Substantia nigra (tissue), 51 donors: ENCODE measurements at places on chromosomes 11 and 22.

- no peak for DNase-seq
Observed at GRCh38 chr22:24827296-24827695, 21.3 kb downstream of the SGSM1 start.

GRCh38 chr11:125454047-125454446 is 42.0 kb downstream of the FEZ1 start:
- DNase-seq = no peak

- DNase-seq = no peak
Observed at GRCh38 chr11:44575288-44575672, 9.8 kb downstream of the CD82 start.

- no peak for DNase-seq
Observed at GRCh38 chr22:46654927-46655595, 34.9 kb downstream of the GRAMD4 start.

DNA sequence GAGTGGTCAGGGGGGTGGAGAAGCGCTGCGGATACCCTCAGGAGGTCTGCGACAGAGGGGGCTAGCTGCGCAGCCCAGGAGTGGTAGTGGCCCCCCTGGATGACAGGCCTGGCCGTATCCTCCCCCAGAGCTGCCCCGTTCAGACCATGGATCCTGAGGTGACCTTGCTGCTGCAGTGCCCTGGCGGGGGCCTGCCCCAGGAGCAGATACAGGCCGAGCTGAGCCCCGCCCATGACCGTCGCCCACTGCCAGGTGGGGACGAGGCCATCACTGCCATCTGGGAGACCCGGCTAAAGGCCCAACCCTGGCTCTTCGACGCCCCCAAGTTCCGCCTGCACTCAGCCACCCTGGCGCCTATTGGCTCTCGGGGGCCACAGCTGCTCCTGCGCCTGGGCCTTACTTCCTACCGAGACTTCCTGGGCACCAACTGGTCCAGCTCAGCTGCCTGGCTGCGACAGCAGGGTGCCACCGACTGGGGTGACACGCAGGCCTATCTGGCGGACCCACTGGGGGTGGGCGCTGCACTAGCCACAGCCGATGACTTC is 505 bp downstream of the NUDT22 start:
- DNase-seq = no peak

- DNase-seq = no peak
Observed at GRCh38 chr11:1653541-1654387, 24.2 kb downstream of the KRTAP5-5 start.

- no peak for DNase-seq
Observed at GRCh38 chr11:47383071-47383470, 4.7 kb upstream of the SPI1 start.

DNA sequence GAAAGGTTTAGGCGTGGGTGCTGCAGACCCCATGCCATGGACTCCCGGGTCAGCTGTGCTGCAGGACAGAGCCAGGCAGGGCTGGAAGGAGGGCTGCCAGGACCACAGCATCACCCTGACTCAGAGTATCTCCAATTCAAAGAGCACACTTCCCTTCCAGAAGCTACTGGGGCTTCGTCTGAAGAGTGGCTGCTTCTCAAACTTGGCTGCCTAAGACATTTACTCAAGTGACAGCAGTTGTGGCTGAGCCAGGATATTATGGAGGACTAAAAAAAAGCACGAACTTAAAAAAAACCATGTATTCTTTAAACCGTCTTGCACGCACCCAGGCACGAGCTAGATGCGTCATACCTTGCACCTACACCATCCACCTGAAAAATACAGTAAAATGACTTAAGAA is 13.0 kb upstream of the BID start:
- no peak for DNase-seq

DNA sequence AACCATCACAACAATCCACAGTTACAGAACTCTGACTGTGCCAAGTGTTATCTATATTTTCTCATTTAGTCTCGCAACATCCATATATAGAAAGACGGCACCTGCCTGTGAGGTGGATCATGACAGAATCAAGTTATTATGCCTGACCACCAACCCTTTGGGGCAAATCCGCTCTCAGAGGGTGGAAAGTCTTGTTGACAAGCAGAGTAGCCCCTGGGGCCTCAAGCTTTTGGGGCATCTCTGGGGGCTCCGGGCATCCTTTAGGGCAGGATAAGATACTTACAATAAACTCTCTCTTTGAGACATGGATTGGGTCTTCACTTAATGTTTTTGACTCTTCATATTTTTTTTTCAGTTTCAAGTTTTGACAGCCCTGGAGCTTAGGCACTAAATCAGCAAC is 150.5 kb upstream of the NAV2 start:
- DNase-seq = no peak

DNA sequence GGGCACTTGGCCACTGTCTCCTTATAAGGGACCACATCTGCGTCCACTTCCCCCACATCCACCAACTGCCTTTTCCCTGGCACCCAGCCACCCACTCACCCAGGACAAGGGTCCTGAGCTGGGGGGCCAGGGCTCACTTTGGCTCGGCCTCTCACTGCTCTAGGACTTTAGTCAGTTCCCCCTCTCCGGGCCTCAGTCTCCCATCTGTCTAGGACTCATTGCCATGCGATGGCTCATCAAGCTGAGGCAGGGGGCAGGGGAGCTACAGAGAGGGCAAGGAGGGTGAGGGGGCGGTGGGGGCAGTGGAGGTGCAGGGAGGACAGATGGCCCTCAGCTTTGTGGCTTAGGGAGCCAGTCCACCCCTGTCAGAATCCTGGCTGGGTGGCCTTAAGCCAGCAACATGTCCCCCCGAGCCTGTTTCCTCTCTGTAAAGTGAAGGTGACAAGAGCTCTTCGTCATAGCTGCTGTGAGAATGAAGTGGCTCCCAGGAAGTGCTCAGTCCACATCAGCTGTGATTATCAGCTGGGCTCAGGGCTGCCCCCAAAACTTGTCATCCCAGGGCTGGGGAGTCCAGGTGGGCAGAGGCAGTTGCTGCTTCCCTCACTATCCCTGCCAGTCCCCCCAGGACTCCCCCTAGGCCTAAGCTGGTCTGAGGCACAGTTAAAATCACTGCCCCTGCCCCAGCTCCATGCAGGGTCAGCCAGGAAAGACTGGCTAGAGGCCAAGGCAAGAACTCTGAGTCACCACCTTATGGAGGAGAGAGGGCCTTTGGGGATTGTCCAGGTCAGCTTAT is 14.9 kb downstream of the RAC2 start:
- no peak for DNase-seq

- no peak for DNase-seq
Observed at GRCh38 chr11:2691991-2692875, 7.6 kb downstream of the KCNQ1OT1 start.

GRCh38 chr11:68505596-68505995 is 45.0 kb downstream of the PPP6R3 start:
- no peak for DNase-seq

GRCh38 chr22:23233752-23234408 is 53.6 kb downstream of the BCR start:
- no peak for DNase-seq

GRCh38 chr22:46849101-46849500 is 86.7 kb downstream of the TBC1D22A start:
- no peak for DNase-seq
